ENCODE measurements at places on chromosomes 1 and 21. TPM values are rescaled to one million over a fixed set of nuclear protein-coding genes. Genes with fewer than 3 reads are reported as not detected.

DNA sequence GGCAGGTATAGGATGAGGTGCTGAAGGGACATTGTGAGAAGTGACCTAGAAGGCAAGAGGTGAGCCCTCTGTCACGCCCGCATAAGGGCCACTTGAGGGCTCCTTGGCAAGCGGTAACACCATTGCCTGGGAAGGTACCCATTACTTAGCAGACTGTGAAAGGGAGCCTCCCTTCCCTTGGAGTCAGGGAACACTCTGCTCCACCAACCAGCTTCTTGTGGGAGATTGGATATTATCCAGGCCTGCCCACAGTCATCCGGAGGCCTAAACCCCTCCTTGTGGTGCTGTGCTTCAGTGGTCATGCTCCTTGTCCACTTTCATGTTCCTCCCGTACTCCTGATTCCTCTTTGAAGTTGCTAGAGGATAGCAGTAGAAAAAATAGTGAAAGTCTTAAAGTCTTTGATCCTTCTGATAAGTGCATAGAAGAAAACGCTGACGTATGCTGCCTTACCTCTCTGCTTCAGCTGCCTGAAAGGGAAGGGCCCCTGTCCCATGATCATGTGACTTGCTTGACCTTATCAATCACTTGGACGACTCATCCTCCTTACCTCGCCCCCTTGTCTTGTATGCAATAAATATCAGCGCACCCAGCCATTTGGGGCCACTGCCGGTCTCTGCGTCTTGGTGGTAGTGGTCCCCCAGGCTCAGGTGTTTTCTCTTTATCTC lies 16.0 kb downstream of the RBBP4 start:
- DNase-seq, result no peak

GRCh38 chr21:45916011-45916840 lies 65.3 kb upstream of the COL6A1 start:
- DNase-seq, result no peak

GJB3 gene
- total RNA-seq, result not detected

DNA sequence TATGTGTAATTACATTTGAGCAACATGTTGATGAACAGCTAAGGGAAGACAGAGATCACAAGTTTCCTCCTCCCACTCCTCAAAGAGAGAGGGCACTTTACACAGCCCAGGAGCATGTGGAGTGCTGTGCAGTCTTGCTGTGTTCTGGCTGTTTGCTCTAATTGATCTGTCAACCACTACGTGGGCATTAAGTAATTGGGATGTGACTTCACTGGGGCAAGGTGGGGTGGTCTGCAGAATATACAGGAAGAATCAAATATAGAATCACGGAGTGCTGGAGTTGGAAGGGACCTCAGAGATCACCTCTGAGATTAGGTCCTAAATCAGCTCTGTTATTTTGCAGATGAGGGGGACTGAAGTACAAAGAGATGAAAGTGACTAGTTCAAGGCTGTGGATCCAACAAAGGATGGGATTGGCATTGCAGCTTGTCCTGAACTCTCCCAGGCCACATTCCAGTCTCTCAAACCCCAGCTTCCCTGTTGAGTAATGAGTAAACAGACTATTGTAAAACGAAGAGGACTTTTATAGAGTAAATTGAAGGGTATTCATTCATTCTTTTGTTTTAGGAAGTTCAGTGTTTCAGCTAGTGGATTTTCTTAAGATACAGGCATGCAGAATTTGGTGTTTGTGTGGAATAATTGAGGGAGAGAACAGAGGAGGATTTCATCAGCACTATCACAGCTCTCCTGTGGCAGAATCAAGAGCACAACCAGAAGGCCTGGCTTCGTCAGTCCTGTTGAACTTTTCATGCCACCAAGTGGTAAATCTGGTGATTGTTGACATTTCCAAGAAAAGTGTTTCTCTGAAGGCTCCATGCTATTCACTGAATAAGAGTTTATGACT lies 22.4 kb downstream of the NOS1AP start:
- DNase-seq, result no peak

CD247 gene
- 9.3 TPM for total RNA-seq

DNA sequence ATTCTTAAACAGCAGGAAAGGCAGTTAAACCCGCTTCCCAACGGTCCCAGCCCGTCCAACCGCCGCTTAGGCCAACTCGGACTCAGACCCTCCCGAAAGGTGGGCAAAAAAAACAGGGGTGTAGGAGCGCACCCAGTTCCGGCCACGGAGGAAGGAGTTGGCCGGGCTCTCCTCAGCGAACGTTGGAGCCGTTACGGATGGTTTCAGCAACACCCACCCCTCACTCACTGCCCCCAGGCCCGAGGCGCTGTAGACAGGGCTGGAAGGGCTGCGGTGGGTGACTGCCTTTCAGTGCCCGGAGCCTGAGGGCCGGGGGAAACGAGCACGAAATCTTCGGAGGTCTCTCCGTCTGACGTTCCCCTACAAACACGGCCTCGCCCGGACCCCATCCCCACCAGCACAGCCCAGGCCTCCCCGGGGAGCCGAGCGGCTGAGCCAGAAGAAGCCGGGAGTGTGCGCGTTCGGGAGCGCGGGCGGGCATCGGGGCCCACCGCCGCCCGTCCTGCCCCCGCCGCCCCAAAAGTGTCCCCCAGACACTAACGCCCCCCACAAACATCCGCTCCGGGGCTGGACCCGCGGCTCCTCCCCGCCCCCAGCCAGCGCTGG lies 1.3 kb downstream of the KDM5B start:
- DNase-seq, result peak; percentile 30

LAMB3 gene
- not detected for total RNA-seq

- DNase-seq, result no peak
Observed at GRCh38 chr1:22557341-22557950, 5.8 kb upstream of the EPHA8 start.

GRCh38 chr21:45428534-45428933 lies 23.6 kb downstream of the COL18A1 start:
- DNase-seq, result no peak

- no peak for DNase-seq
Observed at GRCh38 chr1:191125950-191126349, 648.3 kb upstream of the BRINP3 start.

DNA sequence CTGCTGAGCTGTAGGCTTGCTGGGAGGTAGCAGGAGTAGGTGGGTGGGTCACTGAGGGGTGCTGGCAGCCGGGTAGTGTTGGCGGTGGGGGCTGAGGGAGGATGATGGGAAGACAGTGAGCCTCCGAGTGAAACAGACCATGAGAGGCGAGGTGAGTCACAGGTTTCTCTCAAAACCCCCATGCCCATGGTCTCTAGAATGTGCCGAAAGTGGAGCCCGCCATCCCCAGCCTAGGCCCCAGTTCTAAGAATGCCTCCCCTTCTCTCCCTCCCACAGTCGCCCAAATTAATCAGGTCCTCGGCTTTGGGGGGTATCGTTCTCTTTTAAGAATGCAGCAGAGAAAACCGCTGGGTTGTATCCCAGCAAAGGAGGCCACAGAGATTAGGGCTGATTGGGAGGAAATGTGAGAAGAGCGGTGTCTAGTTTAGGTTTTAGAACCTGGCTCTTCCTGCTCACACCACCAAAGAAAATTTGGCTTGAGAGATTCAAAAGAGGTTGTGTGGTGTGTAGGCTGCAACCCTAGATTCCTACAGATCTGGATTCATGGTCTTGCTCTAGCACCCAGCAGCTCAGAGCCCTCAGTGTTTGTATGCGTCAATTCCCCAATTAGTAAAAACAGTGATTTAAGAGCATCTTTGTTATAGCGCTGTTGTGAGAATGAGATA lies 27.7 kb upstream of the IL19 start:
- DNase-seq, result no peak

DNA sequence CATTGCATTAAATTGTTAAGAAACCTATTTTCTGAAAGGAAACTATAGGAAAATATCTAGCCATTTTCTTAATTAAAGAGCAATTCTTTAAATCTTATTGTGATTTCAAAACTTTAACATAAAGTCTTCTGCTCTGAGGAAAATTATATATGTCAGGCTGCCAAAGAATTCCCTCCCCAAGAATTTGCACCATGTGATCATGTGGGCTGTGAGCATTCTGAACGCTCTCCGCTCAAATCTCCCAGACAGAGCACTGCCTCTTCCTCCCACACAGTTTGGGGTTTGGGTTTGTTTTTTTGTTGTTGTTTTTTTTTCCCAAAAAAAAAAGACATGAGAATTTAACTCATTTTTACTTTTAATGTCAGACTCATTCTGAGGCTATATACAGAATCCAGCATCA lies 155.9 kb upstream of the PALMD start:
- DNase-seq, result no peak

DNA sequence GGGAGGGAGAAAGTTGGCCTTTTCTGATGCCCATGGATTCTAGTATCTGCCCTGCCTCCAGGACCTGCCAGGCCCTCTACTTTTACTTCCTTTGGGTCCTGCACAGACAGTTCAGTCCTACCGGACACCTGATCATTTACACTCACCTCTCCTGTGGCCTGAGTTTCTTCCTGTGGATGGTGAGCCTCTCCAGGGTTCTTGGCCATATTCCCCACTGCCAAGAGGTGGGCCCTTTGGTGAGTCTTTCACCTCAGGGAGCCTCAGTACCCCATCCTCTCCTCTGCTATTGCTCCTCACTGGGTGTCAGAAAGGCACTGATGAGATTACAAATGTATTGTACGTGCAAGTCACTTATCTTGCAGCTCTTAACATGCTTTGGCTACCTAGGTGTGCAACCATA lies 81.4 kb upstream of the ETV3 start:
- no peak for DNase-seq

GRCh38 chr1:107195476-107195875 lies 54.6 kb downstream of the NTNG1 start:
- DNase-seq, result no peak

GRCh38 chr21:39375446-39375845 lies 26.6 kb upstream of the HMGN1 start:
- DNase-seq, result no peak

DNA sequence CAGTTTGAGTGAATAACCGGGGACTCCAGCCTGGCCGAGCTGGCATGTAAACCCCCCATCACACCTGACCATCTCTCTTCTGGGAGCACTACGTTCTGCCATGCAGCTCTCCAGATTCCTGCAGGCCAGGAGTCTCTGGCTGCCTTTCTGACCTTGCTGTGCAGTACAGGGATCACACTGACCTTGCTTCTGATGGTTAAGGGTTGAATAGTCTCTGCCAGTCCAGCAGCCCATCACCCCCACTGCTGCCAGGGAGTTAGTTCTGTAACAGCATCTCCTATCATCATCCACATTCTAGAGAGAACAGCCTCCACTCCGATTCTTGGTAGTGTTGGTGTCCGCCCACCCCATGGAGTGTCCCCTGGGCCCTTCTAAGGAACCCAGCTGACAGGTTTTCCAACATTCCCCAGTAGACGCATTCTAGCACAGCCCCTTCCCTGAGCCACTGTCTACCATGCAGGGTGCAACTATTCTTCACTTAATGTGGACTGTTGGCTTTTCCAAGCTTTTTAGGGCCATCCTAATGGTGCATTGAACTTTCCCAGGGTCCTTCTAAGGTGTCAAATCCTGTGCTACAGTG lies 109.8 kb downstream of the RIPK4 start:
- DNase-seq, result no peak

GRCh38 chr1:57678138-57678537 lies 254.3 kb upstream of the DAB1 start:
- no peak for DNase-seq

DNA sequence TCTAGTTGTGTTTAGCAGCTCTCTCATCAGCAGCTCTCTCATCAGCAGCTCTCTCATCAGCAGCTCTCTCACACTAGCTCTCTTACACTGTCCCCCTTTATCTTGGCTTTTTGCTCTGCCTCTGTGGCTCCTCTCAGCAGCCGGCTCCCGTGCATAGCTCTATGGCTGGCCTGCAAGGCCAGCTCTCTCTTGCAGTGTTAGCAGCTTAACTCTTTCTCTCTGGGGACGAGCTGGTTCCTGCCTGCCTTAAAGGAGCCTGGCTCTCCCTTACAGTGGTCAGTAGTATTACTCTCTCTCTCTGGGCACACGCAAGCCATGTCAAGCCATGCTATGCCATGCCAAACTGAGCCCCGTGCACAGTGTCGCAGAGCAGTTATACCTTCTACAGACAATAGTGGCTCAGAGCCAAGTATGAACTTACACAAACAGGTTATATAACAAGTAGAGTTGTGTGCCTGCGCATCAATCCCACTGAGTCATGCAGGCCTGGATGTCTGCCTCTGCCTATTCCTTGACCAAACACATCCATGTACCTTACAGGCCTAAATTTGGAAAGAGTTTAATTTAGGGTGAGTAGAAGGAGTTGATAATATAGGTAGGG lies 295.9 kb downstream of the TPR start:
- no peak for DNase-seq

GRCh38 chr1:190835658-190836057 lies 358.0 kb upstream of the BRINP3 start:
- DNase-seq, result no peak

CFH gene
- 2.3 TPM for total RNA-seq

DNALI1 gene
- not detected for total RNA-seq

DNA sequence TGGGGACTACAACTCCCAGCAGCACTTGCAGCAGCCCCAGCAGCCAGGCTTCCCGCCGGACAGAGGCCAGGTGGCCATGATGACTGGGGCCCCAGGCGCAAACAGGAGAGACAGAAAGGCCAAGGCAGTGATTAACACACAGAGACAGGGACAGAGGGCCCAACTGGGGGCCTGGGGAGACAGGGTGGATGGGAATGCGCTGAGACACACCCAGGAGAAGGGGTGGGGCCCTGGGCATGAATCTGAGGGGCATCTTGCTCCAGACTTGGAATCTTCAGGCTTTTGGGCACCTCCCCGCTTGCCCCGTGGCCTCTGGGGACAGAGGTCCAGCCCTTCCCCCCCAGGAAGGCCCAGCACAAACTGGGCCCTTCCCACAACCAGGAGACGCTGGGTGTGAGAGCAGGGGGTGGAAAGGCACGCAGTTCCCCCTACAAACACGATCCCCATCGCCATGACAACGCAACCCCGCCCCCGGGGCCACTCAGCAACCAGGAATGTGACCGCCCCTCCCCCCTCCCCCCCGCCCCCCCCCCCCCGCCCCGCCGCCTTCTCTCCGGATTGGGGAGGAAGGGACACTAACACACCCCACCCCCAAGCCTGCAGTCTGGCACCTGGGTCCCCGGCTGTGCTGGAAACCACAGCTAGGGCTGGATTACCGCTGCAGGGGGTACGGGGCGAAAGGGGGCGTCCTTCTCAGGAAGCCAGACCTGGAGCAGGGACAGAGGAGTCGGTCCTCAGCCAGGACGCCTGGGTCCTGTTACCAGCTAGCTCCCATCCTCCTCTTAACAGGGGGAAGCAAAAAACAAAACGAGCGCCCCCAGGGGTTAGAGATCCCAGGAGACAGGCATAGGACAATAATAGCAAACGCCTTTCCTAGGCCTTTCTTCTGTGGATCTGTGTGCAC lies 4.5 kb downstream of the HDGF start:
- peak; percentile 84 for DNase-seq

- DNase-seq, result no peak
Observed at GRCh38 chr1:228992907-228993535, 257.7 kb downstream of the RHOU start.

DNA sequence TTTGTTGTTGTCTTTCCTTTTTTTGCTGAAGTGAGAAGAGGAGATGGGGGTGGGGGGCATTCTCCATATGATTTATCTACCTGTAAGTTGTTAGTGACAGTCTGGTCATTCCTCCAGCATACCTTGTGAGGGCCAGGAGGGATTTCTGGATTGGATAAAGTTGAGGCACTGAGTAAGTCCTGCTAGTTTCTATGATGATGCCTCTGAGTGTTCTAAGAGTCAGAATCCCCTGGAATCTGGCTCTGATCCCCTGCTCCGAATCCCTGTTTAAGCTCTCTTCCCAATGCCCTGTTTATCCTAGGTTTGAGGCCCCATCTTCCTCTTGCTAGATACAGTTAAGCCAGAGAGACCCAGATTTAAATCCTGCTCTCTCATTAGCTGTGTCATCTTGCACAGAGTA lies 83.2 kb upstream of the HOOK1 start:
- DNase-seq, result no peak

- no peak for DNase-seq
Observed at GRCh38 chr1:202086579-202087350, 36.0 kb upstream of the GPR37L1 start.

HFM1 gene
- 8.3 TPM for total RNA-seq

- DNase-seq, result no peak
Observed at GRCh38 chr1:164846731-164847691, 288.0 kb downstream of the PBX1 start.

Measured in G401 (cell line).